ENCODE measurements at places on chromosomes 3 and 15.

DNA sequence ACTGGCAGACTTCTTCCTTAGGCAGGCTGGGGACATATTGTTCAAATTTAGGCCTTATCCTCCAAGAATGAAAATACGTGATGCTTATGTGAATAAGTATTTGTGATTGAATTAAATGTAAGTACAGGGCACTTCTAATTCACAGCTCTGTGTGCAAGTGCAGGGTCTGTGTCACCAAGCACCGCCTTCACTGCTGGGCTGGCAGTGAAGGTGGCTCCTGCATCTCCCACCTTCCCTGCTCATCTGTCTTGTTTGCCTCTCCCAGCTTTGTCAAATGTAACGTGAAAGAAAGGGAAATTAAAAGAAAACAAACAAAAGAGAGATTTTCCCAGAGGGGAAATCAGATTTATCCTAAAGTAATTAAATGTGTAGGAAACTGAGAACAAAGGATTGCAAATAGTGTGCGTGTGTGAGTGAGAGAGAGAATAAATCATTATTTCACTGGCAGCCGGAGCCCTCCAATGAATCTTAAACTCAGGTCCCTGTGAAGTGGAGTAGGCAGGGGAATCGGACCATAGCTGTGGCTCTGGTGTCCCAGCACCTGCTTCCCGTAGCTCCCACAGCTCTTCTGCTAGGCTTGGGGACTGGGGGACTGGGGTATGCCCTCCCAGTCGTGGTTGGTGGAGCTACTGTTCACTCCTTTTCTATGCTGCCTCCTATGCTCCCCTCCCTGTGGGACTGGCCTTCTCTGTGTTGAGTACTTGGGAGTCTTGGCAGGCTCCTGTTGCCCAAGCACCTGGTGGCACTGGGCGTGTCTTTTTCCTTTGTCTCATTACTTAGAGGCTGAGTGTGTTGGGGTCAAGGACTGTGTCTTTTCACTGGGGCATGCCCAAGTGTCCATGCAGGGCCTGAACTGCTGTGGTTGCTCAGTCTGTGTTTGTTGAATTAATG lies 222.2 kb downstream of the EPHB1 start:
- no peak for DNase-seq

GRCh38 chr15:60118626-60119025 lies 114.5 kb downstream of the FOXB1 start:
- no peak for DNase-seq

DNA sequence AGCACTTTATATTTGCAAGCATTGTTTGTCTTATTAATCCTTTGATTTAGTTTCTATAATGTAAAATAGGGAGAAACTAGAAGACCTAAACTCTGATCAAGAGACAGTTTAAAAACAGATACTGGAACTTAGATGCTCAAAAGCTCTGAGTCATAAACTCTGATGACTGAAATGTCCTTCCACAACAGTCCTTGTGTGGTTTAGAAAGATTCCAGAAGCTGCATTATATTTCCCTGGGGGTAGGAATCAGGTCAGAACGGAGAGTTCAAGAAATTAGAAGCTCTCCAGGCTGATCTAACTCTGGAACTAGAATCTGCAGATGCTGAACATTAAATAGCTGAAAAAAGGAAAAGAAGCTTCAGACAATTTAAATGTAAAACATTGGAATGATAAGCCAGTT lies 18.3 kb upstream of the ONECUT1 start:
- no peak for DNase-seq

DNA sequence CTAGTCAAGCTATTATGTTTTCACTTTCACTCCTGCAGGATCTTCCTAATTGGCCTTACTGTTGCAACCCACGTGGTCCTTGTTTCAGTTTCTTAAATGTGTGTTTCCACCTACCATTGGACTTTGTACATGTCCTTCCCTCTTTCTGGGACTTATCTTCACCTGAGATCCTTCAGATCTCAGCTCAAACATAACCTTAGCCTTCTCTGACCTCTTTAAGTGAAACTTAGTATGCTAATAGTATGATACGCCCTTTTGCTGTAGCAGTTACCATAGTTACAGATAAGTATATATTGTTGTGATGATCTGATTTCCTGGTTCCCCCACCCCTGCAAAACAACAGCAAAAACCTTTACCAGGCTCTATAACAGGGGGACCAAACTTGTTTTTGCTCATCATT lies 35.2 kb downstream of the U2SURP start:
- DNase-seq, result no peak

Data from non-pigmented ciliary epithelial cell (primary cell).